Skeletal muscle tissue (tissue), 5 donors: ENCODE measurements at places on chromosomes 12 and 14. TPM values are rescaled to one million over a fixed set of nuclear protein-coding genes. Genes with fewer than 3 reads are reported as not detected.

The MRPS35 gene
- 64.2 TPM for total RNA-seq

The DIO2 gene
- total RNA-seq = 1.6 TPM

The SERPINA4 gene
- not detected for total RNA-seq

The TMEM52B gene
- under 0.01 TPM for total RNA-seq

The ASCL1 gene
- not detected for total RNA-seq

The CYP46A1 gene
- total RNA-seq = 2.1 TPM

The FOXM1 gene
- 0.52 TPM for total RNA-seq

The ARHGAP9 gene
- total RNA-seq = 5.2 TPM

The TAS2R19 gene
- 9.9 TPM for total RNA-seq

The CLEC4D gene
- total RNA-seq = under 0.01 TPM

The MYO1H gene
- not detected for total RNA-seq

The GRIN2B gene
- under 0.01 TPM for total RNA-seq

The FAM181A gene
- not detected for total RNA-seq

The SSPN gene
- total RNA-seq = 56.9 TPM

The IL26 gene
- total RNA-seq = not detected

The INHBC gene
- total RNA-seq = not detected

The KRT3 gene
- not detected for total RNA-seq

The NPFF gene
- not detected for total RNA-seq

The FSCB gene
- not detected for total RNA-seq

The PMEL gene
- 0.52 TPM for total RNA-seq

The RIN3 gene
- 4.7 TPM for total RNA-seq

The E2F7 gene
- total RNA-seq = 1.0 TPM

The KRT75 gene
- not detected for total RNA-seq

The PIWIL1 gene
- not detected for total RNA-seq

The CBLN3 gene
- total RNA-seq = under 0.01 TPM

The AMHR2 gene
- total RNA-seq = not detected

The PUS7L gene
- total RNA-seq = 10.4 TPM

The NRDE2 gene
- 14.6 TPM for total RNA-seq

The ZNF268 gene
- 15.7 TPM for total RNA-seq

The NINJ2 gene
- total RNA-seq = 2.6 TPM

The ARHGDIB gene
- total RNA-seq = 17.2 TPM

The BEGAIN gene
- 1.0 TPM for total RNA-seq

The SDR9C7 gene
- total RNA-seq = not detected

The TMPO gene
- 65.8 TPM for total RNA-seq

The COCH gene
- total RNA-seq = 3.1 TPM

The TEX52 gene
- not detected for total RNA-seq

The GRIP1 gene
- total RNA-seq = 3.1 TPM

The ALDH2 gene
- total RNA-seq = 5.7 TPM

The DBX2 gene
- under 0.01 TPM for total RNA-seq

The FBRSL1 gene
- total RNA-seq = 6.8 TPM

The GUCY2C gene
- not detected for total RNA-seq

The AICDA gene
- not detected for total RNA-seq

The ALDH1L2 gene
- total RNA-seq = 6.3 TPM

The RD3L gene
- not detected for total RNA-seq

The VDR gene
- total RNA-seq = 0.52 TPM

The NR4A1 gene
- total RNA-seq = 24.5 TPM
